ENCODE measurements at places on chromosomes 6 and 20.

- DNase-seq, result peak; percentile 56
Observed at GRCh38 chr6:142856624-142857232, 88.2 kb downstream of the HIVEP2 start.

DNA sequence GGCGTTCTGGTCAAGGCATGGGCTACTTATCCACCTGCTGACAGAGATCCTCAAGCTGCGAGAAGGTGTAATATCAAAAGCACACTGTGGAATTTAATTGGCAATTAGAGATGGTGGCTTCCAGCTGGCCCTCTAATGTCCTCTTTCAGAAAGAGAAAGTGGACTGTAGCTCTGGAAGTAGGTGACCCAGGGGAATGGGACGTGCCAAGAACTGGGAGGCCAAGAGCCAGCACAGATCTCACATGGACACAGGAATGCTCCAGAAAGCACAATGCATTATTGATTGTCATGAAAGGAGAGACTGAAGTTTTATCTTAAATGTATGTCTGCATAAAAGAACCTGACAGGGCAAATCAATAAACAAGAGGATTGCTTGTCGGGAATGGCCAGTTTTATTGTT is 198.6 kb upstream of the CDH4 start:
- no peak for DNase-seq

- DNase-seq, result no peak
Observed at GRCh38 chr20:32302507-32302872, 25.0 kb downstream of the KIF3B start.

- no peak for DNase-seq
Observed at GRCh38 chr6:10136636-10137035, 278.2 kb downstream of the TFAP2A start.

- no peak for DNase-seq
Observed at GRCh38 chr6:75368864-75369402, 84.3 kb upstream of the TMEM30A start.

DNA sequence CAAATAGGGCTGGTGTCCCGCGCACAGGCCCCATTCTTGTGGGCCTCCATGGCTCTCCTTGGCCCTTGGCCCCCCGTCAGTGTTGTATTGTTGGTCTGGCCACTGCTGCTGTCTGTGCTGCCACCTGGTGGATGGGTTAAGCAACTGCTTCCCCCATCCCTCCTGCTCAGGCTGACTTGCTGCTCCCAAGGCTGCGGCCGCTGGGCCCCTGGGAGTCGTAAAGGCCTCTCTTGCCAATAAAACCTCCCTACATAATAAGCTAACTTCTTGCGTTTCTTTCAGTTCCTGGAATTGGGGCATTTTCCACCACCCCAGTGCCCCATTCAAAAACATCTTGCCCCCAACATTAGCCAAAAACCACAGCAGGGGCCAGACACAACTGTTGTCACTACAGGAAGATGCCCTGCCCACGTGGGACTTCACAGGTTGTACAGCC is 27.1 kb downstream of the CD83 start:
- DNase-seq, result peak; percentile 72

DNA sequence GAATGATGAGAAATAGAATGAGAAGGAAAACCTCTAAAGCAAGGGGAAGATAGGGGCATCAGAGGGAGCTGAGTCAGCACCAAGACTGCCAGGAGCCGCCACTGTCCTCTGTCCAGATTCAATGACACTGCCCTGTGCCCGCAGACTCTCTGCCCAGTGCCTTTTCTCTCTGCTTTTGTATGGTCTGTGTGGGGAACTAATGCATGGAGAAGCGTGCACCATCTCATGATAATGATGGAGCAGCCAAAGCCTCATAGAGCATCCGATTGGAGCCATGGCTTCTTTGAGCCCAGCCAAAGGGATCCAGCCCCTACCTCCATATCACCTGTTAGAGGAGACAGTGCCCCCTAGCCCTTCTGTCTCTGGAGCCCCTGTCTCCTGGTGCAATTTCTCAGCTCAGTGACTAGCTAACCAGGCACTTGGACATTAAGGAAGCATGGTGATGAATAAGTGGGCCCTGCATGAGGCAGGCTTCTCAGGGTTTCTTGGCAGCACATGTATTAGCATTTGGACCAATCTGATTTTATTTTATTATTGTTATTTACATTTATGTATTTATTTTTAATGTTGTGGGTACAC is 6.5 kb upstream of the PFDN4 start:
- no peak for DNase-seq

- DNase-seq, result no peak
Observed at GRCh38 chr6:23563323-23563722, 562.7 kb upstream of the NRSN1 start.

GRCh38 chr20:17887331-17888030 is 81.1 kb downstream of the SNX5 start:
- no peak for DNase-seq

- DNase-seq, result peak; percentile 69
Observed at GRCh38 chr20:56440346-56441007, 27.9 kb upstream of the RTF2 start.

DNA sequence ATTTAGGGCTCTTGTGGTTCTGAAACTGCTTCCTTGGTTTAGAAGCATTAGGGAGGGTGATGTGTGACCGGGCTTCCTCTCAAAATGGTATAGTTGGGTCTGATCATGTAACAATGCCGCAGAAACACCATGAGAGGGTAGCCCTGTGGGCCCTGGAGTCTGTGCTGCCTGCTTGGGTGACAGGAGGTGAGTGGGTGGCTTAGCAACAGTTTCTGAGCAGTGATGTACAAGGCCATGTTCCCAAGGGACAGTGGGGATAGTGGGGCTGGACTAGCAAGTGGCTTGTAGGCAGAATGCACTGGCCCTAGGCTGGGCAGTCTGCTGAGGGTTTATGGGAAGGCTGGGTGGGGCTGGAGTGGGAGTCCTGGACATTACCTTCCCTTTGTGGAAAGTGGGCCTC is 106.9 kb upstream of the MYL9 start:
- no peak for DNase-seq

- peak; percentile 52 for DNase-seq
Observed at GRCh38 chr6:52839124-52840055, 1.2 kb downstream of the GSTA5 start.

DNA sequence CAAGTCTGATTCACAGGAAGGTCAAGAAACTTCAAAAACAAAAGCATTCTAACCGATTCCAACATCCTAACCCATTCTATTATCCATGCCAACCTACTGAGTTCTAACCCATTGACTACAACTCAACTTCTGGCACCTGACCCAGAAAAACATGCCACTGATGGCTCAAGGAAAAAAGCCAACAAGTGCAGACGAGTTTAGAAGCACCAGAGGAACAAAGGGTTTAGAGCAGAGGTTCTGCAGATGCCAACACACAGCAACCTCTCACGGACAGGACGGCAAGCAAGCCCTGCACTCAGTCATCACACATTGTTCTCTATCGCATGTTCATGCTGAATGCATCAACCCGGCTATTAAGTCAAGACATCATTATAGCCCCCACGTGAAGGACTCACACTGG is 25.2 kb upstream of the MC3R start:
- DNase-seq, result no peak

- no peak for DNase-seq
Observed at GRCh38 chr20:52448513-52449232, 257.1 kb upstream of the ZFP64 start.

DNA sequence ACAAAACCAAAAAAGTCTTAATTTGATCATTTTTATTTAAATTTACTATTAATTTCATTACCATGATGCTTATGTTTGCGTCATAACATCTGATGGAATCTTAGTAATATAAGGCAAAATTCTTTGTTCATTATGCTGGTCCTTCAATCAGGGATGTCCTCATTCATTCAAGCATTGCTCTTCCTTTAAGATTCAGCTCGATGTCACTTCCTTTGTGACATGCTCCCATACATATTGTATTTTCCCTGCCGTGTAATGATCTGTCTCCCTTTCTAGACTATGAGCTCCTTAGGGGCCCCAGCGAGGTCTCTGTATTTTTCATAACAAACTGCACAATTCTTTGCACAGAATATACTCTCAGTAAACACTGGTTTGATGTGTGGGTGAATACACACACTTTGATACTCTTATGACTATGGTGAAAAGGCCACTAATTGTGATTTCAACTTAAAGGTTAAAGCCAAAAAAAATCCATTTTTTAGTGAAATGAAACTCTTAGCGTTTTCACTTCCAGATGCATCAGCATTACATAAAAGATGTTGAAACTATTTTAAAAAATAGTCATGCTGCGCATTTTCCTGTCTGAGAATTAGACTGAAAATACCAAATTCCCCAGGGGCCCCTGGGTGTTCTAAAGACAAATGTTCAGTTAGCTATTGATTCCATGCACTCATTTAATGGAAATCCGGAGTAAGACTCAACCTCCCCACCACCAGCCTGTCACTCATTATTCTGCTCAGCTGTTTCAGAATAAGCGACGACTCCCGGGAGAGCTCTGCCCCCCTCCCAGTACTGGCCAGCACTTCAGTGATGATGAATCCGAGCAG is 169.7 kb downstream of the ATXN1 start:
- DNase-seq, result no peak

DNA sequence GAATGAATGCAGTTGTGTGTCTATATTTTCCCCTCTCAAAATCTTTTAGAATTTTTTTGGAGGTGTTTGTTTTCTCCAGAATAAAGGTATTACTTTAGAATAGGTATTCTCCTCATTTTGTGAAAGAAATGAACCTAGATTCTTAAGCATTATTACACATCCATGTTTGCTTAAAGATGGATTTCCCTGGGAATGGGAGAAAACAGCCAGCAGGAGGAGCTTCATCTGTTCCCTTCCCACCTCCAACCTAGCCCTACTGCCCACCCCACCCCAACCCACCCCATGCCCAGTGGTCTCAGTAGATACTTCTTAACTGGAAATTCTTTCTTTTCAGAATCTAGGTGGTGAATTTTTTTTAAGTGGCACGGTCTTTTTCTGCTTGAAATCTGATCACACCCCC is 127.8 kb downstream of the CD109 start:
- no peak for DNase-seq

- no peak for DNase-seq
Observed at GRCh38 chr6:163872335-163872734, 457.8 kb downstream of the QKI start.

Measured in CD4-positive, alpha-beta T cell treated with Interleukin-2 at 100 ng/mL for 4 hours (primary cell).